ENCODE measurements at places on chromosomes 6 and 20. TPM values are rescaled to one million over a fixed set of nuclear protein-coding genes. Genes with fewer than 3 reads are reported as not detected.

DNA sequence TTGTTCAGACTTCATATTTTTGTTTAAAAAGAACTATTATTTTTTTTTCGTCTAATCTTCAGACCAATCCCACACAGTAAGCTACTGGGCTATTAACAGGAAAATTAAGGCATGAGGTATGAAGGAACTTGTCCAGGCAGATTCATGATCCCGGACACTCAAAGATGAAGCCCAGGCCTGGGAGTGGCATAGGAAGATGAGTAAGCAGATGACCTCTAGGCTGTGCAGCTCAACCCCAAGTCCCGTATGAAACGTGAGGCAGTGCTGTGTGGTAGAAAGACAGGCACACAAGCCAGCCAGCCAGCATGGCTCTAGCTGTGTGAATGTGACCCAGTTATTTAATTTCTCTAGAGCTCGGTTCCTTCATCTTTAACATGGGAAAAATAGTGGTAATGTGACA, 231.9 kb downstream of the CLIC5 start:
- no peak for DNase-seq

DNA sequence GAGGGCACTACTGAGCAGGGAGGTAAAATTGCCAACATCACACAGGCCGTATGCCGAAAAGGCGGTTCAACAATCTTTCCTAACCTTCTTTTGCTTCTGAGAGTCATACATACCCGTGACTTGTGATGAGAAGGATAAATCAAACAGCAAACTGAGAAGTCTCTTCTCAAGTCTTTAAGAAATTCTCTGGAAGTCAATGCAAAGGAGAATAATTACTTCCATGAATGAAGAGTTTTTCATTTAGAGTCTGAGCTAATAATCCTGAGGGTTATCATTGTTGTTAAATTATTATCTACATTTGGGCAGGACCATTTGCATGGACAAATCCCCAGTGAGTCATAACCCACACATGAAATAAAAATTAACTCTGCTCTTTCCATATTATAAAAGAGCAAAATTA, 22.4 kb upstream of the ILRUN start:
- DNase-seq, result no peak

GRCh38 chr6:106253172-106253571, 72.4 kb downstream of the ATG5 start:
- peak; percentile 22 for DNase-seq

DNA sequence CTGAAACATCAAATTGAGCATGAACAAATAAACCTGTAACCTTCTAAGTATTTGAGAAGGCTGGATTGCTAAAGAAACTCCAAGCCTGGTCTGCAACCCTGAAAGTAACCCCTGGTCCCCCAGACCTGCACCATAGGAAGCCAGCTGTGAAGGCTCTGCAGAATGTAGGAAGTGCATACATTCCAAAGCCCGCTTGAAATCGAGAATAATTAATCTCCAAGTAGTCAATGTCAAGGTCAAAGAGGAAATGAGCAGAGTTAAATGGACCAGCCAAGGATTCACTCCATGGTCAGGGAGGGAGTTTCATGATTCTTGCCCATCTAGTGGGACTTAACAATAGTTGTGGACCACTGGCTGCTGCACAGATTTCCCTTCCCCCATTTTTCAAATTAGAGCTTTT, 107.6 kb upstream of the RNF24 start:
- no peak for DNase-seq

GRCh38 chr6:44041461-44042260, 85.6 kb downstream of the MRPL14 start:
- DNase-seq, result peak; percentile 87

DNA sequence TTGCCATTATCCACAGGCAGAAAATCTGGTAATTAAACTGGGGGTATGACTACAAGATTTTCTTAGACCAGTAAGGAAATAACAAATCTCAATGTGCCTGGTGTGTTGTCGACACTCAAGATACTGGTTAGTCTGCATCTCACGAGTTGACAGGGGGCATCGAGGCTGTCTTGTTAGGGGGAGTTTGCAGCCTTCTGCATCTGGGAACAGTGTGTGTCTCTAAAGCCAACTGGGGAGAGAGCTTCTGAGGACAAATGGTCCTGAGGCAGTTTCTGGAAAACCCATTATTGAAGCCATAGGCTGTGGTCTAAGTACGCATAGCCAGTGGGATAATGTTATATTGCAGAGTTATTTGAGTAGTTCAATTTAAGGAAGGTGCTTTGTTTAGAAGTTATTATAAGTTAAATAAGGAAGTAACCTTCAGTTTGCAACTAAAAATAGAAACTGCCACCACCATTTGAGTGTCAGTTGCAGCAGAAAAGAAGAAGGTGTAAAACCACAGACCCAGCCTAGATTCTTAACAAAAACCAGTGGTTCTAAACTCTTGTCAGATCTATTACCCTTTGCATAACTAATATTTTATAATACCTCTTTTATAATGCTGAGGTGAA, 15.4 kb upstream of the MAPK13 start:
- no peak for DNase-seq

DNA sequence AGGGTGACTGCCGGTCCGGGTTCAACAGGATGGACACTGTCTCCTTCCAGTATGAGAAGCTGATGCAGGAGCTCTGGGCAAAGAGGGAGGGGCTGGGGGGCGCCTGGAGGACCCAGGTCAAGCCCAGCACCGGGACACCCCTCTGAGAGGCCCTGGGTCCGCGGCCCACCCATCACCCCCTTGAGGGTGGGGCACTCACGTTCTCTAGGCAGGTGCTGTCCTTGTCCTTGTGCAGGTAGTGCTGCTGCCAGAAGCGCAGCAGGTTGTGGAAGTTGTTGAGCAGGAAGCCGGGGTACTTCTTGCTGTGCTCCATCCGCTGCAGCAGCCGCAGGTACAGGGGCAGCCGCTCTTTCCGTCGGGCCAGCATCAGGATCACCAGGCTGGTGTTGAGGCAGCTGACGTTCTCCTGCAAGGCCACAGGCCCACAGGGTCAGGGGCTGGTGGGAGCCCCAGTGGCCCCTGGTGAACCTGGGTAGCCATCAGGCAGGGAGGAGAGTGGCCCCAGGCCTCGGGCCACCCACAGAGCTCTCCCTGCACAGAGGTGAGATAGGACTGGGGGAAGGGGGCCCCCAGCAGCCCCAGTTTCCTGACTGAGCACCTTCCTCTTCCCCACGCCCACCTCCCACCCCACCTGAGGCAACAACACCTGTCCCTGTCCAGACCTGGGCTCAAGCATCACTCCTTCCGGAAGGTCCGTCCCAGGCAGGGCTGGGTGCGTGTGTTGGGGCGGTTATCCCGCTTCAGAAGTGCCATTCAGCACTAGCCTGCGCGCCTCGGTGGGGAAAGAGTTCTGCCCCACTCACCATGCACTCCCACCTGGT, 47.8 kb downstream of the MYH7B start:
- no peak for DNase-seq

- no peak for DNase-seq
Observed at GRCh38 chr20:62575976-62576722, 66.2 kb upstream of the SLCO4A1 start.

GRCh38 chr6:24630856-24631505, 15.0 kb downstream of the KIAA0319 start:
- DNase-seq, result no peak

GRCh38 chr20:11117808-11118528, 444.2 kb upstream of the JAG1 start:
- DNase-seq, result no peak

DNA sequence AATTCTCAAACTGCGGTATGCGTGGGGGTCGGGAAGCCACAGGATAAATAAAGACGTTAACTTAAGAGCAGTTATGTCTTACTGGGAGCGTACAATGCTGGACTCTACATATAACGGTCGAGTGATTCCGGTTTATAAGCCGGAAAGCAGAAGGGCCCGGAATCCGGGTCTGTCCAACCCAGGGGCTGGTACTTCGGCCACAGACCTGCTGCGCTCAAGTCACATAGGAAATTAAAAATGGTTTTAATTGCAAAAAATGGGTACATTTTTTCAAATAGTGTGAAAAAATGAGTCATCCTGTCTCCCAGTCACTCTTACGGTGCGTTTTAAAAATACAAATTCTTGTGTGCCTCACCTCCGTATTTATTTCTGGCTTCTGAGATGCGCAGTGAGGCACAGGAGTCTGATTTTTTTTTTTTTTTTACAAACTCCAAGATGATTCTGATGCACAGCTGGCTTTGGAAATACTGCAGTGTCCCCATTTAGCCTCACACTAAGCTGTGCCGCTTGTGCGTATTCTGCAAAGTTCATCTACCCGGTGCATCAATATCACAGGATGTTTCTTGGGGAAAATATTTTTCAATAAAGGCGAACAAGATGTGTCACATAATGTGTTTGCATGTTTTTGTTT, 1.0 kb downstream of the PCIF1 start:
- DNase-seq, result no peak

Gene RAB23
- 19.6 TPM for total RNA-seq

Gene DOK5
- total RNA-seq, result 15.9 TPM

Gene TP53TG5
- total RNA-seq, result not detected

Gene ASIP
- total RNA-seq, result 0.27 TPM

Gene TBXT
- not detected for total RNA-seq

Gene FAXC
- total RNA-seq, result 1.2 TPM

Gene TOX2
- 0.44 TPM for total RNA-seq

Gene LIN28B
- total RNA-seq, result 0.04 TPM
